WTC11 (cell line): ENCODE measurements at places on chromosomes 7 and 10. TPM values are rescaled to one million over a fixed set of nuclear protein-coding genes. Genes with fewer than 3 reads are reported as not detected.

DNA sequence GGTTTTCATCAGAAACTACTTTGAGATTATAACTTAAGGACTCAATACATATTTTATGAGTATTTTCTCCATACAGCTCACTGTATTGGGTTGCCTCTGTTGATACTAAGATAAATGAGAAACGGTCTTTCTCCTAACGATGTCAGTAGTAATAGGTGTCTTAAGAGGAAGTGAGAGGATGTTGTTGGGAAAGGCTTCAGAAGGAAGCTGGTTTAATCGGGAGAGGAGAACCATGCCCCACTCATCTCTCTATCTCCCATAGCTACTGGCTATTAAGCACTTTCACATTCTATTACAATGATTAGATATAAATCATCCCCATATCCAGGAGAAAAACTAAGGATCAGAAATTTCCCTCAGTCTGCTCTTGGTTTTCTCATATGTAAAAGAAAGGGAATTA lies 2.0 kb downstream of the CLEC5A start:
- H3K4me1 ChIP-seq = no peaks in the 10 kb centered on the region
- no peak overlapping the region for H3K4me3 ChIP-seq
- peaks cover 11% of the 10 kb centered on the region for H3K36me3 ChIP-seq
- no peak overlapping the region for H3K27ac ChIP-seq
- no peaks in the 10 kb centered on the region; the same call in 1 of the 2 replicates for H3K27me3 ChIP-seq

DNA sequence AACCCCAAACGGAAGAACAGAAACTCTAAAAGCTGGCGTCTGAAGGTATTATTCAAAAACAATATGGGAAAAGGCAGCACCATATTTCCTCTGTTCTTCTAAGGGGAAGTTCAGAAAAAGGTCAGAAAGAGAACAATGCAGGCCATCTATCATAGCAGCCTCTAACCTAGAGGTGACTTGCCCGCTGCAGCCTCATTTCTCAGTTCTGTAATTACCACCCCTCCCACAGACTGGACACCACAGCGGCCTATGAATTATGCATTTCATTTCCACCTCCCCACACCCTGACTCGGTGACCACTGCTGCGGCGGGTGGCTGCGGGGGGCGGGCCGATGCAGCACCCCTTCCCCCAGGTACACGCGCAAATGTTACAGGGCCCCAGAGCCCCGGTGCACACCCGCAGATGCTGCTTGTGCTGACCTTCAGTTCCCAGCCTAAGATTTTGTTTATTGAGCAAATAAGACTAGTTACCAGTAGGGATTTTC lies 125.5 kb downstream of the CLEC2L start:
- H3K36me3 ChIP-seq = no peaks in the 10 kb centered on the region
- no peak overlapping the region for H3K4me3 ChIP-seq
- H3K27ac ChIP-seq = no peak overlapping the region
- no peak for DNase-seq
- H3K4me1 ChIP-seq = peaks cover 42% of the 10 kb centered on the region

DNA sequence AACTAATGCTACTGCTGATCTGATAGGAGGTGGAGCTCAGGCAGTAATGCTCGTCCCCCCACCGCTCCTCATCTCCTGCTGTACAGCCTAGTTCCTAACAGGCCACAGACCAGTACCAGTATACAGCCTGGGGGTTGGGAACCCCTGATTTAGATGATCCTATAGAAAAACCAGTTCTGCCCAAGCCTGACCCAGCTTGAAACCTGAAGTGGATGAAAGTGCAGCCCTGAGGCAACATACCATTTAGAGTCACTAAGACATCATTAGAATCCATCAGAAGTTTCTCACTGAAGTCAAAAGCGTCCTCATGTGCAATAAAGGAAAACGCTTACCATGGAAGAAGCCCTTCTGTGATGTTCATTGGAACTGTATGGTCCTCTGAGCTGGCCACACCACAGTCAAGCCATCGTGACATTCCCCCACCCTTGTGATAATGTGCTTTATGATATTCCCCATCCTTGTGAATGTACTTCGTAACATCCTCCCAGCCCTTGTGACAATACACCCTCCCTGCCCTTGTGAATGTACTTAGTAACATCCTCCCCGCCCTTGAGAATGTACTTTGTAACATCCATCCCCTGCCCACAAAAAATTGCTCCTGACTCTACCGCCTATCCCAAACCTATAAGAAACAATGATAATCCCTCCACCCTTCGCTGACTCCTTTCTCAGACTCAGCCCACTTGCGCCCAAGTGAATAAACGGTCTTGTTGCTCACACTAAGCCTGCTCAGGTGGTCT lies 65.9 kb upstream of the HECTD2 start:
- no peaks in the 10 kb centered on the region for H3K36me3 ChIP-seq
- DNase-seq = no peak
- H3K4me3 ChIP-seq = no peak overlapping the region
- no peak overlapping the region for H3K27ac ChIP-seq
- H3K4me1 ChIP-seq = peaks cover 4% of the 10 kb centered on the region; the same call in 1 of the 2 replicates

DNA sequence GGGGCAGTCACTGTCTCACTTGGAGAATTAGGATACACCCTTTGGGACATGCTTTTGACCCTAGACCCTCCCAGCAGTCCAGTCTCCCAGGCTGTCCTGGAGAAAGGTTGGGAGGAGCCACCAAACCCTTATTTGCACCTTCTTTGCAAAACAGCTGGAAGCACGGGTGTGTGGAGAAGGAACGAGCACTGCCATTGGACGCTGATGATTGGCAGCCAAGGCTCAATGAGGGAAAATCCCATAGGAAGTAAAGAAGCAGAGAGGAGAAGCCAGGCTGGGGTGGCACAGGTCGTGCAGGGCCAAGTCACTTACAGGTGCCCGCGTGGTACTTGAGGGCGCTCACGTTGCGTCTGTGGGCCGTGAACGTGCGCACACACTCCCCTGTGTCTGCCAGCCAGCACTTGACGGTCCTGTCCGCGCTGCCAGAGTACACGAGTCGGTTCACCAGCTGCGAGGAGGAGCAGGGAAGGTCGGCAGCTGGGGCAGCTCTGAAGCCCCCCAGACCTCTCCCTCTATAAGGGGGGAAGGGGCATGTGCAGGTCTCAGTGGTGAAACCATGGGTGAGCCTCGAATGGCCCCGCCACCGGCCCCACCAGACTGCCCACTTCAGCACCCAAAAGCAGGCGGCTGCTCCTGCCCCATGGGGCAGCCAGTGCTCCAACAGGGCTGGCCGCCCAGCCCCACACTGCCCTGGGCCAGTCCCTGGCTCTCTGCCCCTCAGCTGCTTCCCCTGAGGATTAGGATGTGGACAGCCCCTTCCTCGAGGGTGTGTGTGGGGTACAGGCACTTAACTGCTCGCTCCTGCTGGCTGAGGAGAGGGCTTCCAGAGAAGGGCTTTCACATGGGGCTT lies 24.8 kb downstream of the WDR86 start:
- H3K4me3 ChIP-seq = no peak overlapping the region
- H3K27ac ChIP-seq = peak overlapping the region; percentile 23; the same call in 1 of the 2 replicates
- peaks cover 12% of the 10 kb centered on the region for H3K4me1 ChIP-seq
- peaks cover 25% of the 10 kb centered on the region for H3K27me3 ChIP-seq
- peaks cover 3% of the 10 kb centered on the region; the same call in 1 of the 2 replicates for H3K36me3 ChIP-seq

Gene CYP26C1
- total RNA-seq = 0.07 to 0.11 TPM (median 0.11 TPM) in 3 replicates

Gene PTPN20
- total RNA-seq = 0.96 to 2.0 TPM (median 1.7 TPM) in 3 replicates
